ENCODE measurements at places on chromosomes 5 and 9.

GRCh38 chr9:120932086-120932823, 5.7 kb upstream of the TRAF1 start:
- no peak for ATAC-seq

DNA sequence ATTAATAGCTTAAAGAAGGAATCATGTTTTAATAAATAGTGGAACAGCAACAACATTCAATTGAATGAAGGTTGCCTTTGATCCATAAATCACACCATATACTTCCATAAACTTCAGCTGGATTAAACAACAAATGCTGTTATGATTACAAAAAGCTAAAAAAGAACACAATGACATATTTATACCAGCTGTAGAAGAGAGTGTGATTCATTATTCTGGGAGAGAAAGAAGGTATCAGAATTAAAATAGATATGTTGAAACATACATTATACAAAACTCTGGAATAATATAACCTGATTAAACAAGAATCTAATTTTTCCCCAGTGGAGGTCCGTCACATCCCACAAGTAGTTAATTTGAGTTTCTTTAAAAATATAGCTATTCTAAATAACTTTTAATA, 7.5 kb upstream of the RECK start:
- ATAC-seq = no peak

- peak; percentile 43 for ATAC-seq
Observed at GRCh38 chr5:158100373-158100888, 241.5 kb upstream of the CLINT1 start.

- ATAC-seq = no peak
Observed at GRCh38 chr5:20266066-20266465, 278.1 kb upstream of the CDH18 start.

DNA sequence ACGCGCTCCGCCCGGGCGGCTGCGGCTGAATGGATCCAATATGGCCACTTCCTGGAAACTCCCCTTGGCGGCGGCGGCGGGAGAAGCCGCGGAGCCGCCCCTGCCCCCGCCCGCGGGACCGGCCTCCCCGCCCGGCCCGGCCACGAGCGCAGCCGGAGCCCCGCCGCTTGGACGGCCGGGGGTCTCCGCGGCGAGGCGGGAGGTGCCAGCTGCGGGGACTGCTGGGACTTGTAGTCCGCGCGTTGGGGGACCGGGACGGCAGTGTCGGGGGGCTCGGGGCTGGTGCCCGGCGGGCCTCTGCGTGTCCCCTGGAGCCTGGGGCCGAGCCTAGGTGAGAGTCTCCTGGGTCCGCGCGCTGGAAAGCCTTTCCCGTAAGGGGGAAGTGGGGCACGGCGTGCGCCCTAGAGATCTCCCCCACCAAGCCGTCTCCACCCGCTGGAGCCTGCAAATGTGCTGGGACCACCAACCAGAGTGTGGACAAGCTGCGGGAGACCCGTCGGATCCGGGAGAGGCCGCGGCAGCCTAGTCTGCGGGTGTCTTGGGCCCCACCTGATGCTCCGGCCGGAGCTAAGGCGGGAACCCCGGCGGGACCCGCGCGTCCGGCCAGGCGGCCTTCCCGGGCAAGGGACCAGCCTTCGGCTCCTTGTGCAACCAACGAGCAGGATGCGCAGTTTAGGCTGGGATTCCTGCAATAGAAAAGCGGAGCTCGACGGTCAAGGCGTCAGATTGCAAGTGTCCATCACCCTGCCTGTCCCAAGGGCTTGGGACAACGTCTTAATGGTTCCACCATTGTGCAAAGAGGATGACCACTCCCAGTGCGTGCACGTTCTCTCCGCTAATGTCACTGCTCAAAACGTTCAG, at the start of gene SEPTIN8:
SEPTIN8 (minus strand) TSS at position 31 of the 861 bp plus-strand sequence. CDS start 102 bp downstream, outside the sequence.
- peak; percentile 73 for ATAC-seq

DNA sequence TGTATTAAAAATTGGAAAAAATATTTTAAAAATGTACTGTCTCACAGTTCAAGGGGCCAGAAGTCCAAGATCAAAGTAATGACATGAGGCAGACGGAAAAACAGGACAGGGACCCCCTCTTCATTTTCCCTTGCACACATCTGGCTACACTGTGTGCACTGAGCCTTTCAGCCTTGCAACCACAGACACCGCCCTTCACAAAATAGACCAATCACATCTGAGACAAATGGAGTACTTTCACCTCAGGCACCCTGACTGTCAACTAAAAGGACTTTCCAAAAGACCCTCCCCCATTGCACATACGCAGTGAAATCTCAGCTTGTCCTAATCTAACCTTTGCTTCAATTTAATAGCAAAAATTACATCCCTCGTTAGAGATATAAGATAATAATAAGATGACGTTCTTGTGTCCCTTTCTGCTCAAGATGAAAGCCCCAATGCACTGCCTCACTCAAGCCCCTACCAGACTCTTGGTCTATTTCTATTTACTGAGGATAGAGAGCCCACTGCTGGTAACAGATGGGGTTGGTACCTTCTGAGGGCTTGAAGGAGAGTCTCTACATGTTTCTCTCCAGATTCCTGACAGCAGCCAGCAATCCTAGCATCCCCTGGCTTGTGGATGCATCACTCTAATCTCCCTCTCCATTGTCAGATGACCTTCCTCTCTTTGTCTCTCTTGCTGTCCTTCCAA, 514.8 kb upstream of the ADAMTS16 start:
- no peak for ATAC-seq

- no peak for ATAC-seq
Observed at GRCh38 chr5:167339205-167339604, 952.2 kb upstream of the WWC1 start.

DNA sequence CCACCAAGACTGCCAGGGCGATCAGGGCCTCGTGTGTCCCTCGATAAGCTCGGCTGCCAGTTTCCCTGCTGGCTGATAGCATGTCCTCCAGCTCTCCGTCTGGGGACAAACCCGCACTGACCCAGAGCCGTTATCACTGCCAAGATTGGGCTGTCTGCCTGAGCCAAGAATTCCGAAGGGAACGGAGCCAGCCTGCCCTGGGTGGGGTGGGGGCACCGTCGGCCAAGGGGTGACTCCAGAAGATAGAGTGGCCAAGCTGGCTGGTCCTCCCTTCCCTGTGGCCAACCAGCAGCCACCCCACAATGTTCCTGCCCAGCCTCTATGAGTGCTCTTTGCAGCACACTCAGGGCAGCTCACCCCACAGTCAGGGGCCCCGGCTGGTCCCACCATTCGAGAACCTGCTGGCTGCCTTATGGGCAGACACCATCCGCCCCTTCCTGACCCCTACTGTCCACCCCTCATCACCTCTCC, 29.4 kb downstream of the HRH2 start:
- no peak for ATAC-seq

- no peak for ATAC-seq
Observed at GRCh38 chr5:95801961-95802360, 20.6 kb downstream of the GLRX start.

DNA sequence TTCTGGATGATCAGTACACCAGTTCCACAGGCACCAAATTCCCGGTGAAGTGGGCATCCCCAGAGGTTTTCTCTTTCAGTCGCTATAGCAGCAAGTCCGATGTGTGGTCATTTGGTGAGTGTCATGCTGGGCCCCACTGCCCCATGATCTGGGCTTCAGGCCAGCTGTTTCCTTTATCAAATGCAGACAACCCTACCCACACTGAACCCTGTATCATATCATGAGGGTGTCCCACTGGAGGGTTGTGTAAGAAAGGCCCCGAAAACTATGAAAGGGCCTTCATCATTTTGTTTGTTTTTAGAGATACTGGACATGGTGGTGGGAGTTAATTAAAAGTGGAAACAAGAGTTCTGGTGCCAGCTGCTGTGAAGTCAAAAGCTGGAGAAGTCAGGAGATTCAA, 20.0 kb upstream of the CYFIP2 start:
- ATAC-seq = no peak

DNA sequence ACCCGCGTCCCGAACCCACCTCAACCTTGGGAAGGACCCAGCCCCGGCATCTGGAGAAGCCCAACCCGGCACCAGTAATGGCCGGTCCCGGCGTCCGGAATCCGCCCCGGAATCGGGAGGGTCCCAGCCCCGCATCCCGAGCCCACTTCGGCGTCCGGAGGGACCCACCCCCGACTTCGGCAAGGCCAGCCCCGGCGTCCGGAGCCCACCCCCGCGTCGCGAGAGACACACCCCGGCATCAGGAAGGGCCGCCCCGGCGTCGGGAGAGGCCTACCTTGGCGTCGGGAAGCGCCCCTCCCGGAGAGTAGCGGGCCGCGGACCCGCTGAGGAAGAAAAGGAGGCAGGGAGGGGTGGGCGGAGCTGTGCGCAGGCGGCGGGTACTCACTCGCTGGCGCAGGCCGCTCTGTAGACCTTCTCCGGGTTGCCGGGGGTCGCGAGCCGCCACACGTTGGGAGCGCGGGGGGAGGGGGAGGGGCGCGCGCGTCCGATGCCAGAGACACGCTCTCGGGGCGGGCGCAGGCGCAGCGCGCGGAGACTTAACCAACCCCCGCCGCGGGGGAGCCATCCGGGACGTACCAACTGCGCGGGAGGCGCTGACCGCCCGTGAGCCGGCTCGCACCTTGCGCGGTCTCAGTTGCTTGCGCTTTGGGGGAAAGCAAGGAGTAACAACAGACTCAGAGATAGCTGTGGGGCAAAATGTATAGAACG, at the start of gene UIMC1:
UIMC1 (minus strand) TSS at position 515 of the 708 bp plus-strand sequence. CDS start 24,164 bp downstream, outside the sequence.
- peak; percentile 94 for ATAC-seq

GRCh38 chr9:74643303-74643923, 146.3 kb downstream of the RORB start:
- ATAC-seq = no peak

- no peak for ATAC-seq
Observed at GRCh38 chr9:92974161-92974661, 26.9 kb downstream of the FGD3 start.

DNA sequence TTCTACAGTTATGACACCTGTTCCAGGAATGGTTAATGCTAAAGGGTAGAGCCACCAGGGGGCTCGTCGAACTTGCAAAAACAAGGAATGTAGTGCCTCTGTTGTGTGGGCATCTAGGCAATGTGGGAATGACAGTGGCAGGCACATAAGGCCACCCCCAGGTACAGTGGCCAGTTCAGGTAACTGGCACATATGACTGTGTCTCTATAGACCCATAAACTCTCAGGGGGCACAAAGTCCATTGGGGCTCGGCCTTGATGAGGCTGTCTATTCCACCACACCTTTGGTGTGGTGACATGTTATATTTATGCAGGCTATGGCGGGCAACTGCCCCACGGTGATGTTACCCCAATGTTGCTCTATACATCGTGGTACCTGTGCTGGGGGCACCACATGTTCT, 59.6 kb upstream of the FAM120A start:
- no peak for ATAC-seq

DNA sequence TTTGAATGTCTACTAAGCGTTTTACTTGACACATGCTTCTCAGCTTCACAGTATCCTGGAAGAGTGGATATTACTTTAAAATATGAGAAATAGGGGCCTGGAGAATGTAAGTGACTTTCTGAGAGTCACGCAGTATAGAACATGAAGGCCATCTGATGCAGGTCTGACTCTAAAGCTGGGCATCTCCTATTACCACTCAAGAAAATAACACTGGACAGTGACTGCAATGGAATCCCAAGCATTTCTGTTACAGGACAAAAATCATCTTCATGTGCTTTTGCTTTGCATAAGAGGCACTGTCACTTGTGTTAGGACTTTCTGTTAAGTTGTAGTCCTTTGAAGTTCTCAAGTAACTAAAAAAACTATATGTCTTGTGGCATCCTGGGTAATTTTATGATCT, 335.5 kb downstream of the FBXL7 start:
- ATAC-seq = no peak

DNA sequence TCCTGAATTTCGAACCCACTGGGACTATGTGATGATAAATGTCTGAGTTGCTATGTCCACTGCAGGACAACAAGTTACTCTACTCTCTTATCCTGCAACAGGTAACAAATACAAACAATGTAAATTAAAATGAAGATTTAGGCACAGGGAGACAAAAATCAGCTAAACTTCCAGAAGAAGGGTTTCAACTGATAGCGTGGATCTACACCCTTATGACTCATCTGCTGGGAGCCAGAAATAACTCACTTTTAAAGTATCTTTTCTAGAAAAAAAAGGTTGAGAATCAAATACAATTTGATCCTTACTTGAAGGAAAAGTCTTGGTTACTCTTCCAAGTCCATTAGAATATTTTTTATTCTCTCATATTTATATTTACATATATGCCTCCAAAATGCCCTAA, 21.4 kb downstream of the PJA2 start:
- no peak for ATAC-seq

GRCh38 chr9:83271665-83272071, 208.7 kb upstream of the RASEF start:
- ATAC-seq = no peak

DNA sequence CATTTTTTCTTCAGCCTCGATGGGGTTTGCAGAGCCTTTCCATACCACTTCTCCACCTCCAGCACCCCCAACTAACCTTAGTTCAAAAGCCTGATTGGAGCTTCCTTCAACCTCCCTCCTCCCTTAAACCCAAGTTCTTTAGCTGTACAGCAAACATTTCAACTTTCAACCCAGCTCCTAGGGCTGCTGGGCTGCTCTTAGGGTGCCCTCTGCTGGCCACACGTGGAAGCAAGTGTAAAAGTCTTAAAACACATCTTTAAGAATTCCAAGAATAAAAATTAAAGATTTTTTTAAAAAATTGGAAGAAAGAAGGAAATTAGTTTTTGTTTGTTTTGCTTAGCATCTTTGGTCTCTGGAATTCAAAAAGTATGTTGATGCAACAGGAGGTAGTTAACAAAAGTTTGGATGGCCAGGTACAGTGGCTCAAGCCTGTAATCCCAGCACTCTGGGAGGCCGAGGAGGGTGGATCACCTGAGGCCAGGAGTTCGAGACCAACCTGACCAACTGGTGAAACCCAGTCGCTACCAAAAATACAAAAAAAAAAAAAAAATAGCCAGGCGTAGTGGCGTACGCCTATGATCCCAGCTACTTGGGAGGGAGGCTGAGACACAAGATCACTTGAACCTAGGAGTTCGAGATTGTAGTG, 15.5 kb upstream of the HSD17B3 start:
- ATAC-seq = no peak

GRCh38 chr5:106367281-106367680, 1303.5 kb downstream of the EFNA5 start:
- ATAC-seq = no peak

DNA sequence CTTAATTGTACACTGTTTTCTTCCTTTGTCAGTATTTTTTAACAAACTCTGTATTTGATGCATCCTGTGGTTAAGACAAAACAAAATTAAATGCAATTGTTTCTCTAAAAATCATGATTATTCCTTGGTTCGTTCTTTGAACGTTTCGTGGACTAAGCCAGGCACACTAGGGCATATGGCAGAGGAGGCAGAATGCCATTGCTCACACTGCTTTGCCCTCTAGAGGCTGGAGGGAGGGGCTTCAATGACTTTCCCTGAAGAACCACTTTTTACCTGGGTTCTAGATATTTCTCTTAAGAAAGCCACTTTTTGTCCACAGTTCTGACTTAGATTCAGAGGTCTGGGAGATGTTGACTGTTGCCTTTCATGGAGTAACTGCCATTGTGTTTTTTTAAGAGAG, 236.2 kb upstream of the ADAMTSL1 start:
- ATAC-seq = no peak

DNA sequence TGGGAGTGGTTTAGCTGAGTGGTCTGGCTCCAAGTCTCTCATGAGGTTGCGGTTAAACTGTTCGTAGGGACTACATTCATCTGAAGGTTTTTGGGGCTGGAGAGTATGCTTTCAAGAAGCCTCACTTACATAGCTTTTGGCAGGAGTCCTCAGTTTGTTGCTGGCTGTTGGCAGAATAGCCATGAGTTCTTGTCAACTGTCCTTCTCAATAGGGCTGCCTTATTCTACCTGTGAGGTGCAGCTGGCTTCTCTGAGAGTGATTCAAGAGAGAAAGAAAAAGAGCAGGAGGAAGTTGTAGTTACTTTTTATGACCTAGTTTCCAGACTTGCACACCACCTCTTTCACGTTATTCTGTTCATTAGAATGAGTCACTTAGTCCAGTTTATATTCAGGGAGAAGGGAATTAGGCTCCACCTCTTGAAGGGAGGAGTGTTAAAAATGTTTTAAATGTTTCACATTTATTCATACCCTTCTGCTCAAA, 33.2 kb downstream of the YTHDC2 start:
- no peak for ATAC-seq

Measured in stimulated activated memory B cell treated with anti-CD40 and anti-IgM and Interleukin-4, amounts not matched to agents 10 μg/mL and 1 μg/mL and 100 μg/mL, for 72 hours (primary cell).